ENCODE measurements at places on chromosomes 12 and 14.

- no peak for DNase-seq
These were observed 85.4 kb downstream of the LGMN start for GRCh38 chr14:92663049-92663448.

DNA sequence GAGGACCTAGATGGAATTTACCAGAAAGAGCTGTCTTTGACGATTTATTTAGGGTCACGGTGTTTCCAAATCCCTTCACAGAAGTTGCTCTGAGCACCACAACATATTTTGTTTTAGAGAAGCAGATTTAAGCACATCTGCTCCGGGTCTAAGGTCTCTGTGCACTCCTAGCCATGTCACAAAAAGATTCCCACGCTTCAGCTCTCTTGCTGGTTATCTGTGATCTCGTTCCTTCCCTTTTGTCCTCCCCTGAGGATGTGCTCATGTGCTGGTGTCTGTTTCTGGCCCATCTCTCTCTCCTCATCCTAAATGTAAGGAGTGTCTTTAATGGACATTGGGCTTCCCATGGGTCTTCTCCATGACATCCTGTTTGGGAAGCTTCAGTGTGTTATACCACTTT is 53.7 kb upstream of the GNPNAT1 start:
- no peak for DNase-seq

DNA sequence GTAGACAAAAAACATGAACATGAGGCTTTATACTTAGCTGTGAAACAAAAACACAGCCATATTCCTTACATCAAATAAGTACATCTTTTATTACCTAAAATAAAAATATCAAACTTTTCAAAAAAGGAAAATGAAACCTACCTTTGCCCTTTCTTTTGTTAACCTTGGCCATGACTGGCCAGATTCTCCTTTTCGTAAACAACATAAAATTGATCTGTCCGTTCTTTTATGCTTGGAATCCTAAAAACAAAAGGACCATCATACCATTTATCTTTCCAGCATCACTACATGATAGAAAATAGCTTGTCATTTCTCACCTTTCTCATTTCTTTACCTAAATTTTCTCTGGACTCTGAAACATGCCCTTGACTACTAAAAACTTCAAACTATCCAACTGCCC is 16.5 kb downstream of the PTGES3 start:
- DNase-seq: no peak

DNA sequence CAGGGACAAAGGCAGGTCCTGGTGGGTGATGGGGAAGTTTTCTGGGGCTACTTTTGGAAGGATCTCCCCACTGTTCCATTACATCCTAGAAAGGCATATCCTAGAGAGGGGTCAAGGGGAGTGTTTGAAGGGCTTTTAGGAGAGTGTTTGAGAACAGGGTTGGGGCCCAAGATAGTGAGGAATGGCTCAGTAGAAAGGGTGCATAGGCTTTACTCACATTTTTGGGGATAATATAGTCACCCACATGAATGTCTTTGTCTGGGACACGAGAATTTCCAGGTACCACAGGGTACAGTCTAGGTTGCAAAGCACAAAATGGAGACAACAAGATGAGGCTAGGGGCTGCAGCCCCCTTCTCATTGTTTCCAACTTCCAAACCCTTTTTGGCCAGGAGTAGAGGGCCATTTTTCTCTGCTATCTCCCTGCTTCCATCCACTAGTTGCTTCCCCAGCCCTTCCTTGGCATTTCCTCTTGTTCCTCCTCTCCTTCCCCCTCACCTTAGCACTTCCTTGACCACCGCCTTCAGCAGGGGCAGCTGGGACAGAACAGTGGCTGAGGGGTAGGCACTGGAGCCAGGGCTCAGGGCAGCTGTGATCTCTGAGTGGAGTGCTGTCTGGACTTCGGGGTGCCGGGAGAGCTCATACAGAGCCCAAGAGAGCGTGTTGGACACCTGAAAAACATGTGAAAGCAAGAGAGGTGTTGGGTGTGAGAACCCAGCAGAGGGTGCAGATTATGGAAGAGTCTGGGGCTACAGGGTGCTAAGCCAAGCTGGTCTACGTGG is 2.8 kb downstream of the CYP27B1 start:
- DNase-seq: no peak

- no peak for DNase-seq
These were observed 881.3 kb upstream of the ATXN7L3B start for GRCh38 chr12:73656375-73656774.

DNA sequence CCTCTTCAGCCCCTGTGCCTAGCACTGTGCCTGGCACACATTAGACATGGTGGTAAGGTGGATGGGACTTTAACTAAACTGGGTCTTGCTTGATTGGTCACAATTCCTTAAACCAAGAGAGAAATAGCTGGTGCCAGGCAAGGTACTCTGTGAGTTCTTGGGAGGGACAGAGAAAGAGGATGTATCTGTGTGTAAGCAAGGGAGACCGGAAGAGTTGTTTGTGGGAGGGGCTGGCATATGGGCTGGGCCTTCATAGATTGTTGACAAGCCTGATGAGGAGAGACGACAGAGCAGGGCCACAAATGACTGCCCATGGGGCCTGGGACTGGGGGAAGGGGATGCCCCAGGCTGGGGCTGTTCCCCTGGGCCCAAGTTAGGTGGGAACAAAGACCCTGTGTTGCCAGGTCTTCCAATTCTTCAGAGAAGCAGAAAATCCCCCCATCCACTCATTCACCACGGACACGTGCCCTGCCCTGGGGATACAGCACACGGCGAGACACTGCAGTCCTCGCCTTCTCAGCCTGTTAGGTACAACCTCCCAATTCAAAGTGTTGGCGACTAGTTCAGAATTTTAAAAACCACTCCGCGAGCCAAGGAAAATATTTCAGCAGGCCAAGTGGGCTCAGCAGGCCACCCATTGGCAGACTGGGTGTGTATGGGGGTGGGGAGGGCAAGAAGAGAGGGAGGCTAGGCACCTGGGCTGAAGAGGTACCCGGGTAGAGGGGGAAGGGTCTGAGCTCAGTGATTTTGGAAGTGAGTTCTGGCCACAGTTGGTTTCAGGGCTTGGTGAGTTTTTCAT is 11.4 kb upstream of the CYP46A1 start:
- DNase-seq: no peak

- no peak for DNase-seq
These were observed 25.7 kb downstream of the TSHR start for GRCh38 chr14:80981156-80981555.

DNA sequence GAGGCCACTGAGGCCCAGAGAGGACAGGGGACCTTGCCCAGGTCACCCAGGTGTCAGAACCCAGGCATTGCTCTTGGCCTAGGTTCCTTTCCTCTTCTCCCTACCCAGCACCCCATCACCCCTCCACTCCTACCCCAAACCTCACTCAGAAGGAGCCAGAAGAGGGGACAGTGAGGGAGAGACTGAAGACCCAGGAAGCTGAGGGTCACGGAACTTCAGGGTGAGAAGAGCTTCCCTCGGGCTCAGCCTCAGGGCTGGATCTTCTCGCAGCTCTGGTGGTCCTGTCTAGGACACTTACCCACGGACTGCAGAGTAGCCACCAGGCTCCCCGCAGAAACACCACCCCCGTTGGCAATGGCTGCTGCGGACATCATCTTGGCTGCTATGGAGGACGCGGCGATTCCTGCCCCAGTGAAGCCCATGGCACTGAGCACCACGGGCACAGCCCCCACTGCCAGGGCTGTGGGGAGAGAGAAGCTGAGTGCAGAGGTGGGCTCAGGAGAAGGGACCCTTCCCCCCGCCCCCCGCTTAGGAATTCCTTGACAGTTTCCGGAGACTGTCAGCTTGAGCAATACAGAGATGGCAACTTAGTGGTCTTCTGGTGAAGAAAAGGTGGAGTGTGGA is 1.1 kb downstream of the IFI27L2 start:
- DNase-seq: no peak

- DNase-seq: no peak
These were observed 5.6 kb downstream of the TCP11L2 start for GRCh38 chr12:106308121-106308520.

DNA sequence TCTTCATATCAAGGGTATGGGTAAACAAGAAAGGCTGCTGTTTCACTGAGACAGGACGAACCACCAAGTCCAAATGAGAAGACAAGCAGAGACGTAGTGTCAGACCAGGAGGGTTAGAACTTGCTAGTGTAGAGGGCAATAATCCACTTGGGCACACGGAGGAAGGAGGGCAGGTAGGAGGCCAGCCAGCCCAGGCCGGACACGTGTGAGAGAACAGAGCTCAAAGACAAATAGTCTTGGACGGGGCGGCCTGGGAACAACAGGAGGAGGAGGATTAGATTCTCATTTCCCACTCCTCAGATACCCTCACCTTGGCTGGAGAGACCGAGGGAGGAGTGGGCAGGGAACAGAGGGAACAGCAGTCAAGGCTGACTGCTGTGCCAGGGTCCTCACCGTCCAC is 8.8 kb downstream of the DHRS1 start:
- DNase-seq: no peak

DNA sequence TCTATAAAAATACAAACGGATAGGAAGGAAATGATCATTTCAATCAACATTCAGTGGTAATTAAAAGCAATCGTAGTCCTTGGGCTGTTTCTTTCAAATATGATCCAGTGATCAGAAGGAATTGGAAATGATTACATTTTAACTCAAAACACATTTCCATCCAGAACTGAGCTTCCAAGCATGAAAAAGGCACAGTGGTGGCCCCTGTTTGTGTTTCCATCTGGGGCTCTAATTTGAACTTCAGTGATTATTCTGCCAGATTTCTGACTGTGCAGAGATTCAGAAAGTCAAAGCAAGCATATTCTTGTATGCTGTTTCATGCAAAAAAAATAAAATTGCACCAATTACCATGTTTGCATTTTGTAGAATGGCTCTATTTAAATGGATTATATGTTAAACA is 157.0 kb upstream of the LMNTD1 start:
- no peak for DNase-seq

- DNase-seq: peak; percentile 1
These were observed 300.9 kb downstream of the ACSS3 start for GRCh38 chr12:81378601-81379285.

All from trophoblast cell (in vitro differentiated cells and primary cell).